ENCODE measurements at places on chromosomes 11 and 22.

DNA sequence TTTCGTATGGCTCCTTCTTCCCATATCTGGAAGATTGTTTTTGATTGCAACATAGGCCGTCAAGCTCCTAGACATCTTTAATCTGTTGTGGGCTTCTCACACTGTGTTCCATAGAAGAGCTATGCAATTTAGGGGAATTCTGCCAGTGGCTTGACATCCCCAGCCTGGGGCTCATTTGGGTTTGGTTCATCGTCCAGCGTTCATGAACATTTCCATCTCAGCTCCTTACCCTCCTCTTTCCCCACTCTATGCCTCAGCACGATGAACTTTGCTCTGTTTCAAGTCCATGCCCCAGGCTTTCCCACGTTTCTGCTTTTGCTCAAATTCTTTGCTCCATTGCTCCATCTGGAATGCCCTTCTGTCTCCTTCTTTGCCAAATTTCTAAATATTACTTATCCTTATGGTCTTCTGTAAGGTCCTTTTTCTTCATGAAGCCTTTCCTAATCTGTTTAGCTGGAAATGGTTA is 26.1 kb upstream of the CLMP start:
- no peak for DNase-seq

- DNase-seq = no peak
Measured at GRCh38 chr11:70005107-70005818, 72.9 kb upstream of the ANO1 start.

DNA sequence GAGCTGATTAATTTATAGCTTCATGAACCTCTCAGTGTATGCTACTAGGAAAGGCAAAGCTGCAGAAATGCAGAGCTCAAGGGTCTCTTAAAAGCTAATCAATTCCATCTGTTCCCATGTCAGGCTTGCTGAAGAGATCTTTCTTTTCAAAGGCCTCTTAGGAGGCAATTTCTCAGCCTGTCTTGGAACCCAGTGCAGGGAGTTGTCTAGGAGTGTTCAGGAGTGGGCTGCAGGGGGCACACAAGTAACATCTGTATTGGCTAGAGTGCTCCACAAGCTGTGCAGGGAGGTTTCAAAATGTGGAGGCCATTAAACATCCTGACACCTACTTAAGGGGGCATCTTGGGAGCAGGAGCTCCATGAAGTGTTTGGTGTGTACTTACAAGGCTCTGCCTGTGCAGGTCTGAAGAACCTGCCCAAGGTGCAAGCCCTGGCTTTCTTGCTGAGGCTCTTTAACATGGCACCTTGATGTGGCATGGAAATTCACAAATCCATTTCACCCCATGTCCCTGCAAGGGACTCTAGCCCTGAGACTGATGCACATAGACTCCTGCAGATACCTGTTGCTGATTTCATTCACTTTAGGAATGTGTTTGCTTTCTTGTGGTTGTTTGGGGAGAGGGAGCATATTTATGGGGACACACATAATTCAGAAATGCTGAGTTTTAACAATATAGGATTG is 134.7 kb downstream of the ME3 start:
- DNase-seq = no peak

DNA sequence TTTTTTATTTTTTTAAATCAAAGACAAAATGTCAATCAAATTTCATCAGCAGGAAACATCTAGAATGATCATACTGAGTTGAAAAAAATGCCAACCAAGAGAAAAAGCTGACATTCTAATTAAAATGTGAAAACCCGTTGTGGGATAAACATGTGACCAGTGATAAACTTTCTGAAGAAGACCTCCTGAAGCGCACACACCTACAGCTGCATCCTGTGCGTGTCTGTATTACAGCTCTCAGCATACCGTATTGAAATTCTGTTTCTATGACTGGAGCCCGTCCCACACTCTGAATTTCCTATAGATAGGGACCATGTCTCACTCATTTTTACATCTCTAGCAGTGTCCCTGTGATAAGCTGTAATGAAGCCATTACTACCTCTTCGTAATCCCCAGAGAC is 12.2 kb upstream of the NUP50 start:
- DNase-seq = no peak

DNA sequence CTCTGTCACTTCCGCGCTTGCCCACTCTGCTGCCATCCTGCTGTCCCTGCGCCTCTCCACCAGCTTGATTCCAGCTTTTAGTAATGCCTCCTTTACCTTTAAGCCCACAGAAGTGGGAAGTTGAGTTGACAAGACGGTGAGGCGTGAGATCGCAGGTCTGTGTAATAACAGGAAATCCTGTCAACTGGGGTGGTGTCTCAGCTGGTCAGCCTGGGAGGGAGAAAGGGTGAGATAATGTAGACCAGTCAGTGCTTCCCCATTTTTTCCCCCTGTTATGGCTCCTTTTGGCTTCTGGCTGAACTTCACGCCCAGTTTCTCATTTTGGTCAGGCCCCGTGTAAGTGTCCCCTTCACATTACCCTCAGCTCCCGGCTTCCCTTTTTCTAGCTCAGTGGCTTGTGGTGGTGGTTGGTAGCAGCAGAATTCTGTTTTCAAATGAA is 98.9 kb downstream of the TRAF6 start:
- no peak for DNase-seq

DNA sequence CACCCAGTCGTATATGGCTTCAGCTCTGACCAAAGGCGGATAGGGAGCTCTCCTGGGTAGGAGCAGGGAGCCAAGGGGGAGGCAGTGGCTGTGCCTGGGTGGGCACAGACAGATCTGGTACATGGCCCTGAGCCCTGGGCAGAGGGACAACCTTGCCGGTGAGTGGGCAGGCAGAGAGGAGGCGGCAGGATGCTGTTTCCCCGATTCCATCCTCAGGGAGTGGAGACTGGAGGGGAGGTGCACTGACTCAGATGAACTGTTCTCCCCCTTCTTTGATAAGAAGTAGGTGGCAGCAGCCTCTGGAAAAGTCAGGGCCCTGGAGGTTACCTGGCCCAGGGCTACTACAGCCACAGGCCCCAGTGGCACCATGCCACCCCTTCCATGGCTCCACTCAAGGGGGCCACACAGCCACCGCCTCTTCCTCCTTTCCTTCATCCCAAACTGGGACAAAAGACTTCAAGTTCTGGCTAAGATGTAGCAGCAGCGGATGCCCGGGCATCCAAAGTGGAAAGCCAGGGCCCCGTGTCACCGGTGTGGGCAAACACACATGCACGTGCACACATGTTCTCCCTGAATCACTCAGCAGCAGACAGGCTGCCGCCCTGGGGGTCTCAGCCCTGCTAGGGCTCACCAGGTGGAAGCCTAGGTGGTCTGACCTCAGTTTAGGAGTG is 13.4 kb downstream of the CXCR5 start:
- DNase-seq = no peak

DNA sequence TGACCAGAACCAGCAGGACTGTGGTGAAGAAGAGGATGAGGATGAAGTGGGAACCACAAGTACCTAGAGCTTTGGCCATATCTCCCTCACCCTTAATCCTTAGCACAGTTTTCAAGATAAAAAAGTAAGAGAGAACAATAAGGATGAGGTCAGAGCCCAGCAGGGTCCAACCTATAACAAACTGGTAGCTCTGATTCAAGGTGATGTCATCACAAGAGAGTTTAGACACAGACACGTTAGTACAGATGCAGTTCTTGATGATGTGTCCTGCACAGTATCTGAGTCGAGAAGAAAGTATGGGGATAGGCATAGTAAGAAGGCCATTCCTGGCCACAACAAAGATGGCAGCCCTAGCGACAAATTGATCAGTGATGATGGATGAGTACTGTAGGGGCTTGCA is 586 bp downstream of the OR56A5 start:
- DNase-seq = no peak

- DNase-seq = peak; percentile 48
Measured at GRCh38 chr11:117037279-117037974, 60.8 kb downstream of the SIK3 start.

DNA sequence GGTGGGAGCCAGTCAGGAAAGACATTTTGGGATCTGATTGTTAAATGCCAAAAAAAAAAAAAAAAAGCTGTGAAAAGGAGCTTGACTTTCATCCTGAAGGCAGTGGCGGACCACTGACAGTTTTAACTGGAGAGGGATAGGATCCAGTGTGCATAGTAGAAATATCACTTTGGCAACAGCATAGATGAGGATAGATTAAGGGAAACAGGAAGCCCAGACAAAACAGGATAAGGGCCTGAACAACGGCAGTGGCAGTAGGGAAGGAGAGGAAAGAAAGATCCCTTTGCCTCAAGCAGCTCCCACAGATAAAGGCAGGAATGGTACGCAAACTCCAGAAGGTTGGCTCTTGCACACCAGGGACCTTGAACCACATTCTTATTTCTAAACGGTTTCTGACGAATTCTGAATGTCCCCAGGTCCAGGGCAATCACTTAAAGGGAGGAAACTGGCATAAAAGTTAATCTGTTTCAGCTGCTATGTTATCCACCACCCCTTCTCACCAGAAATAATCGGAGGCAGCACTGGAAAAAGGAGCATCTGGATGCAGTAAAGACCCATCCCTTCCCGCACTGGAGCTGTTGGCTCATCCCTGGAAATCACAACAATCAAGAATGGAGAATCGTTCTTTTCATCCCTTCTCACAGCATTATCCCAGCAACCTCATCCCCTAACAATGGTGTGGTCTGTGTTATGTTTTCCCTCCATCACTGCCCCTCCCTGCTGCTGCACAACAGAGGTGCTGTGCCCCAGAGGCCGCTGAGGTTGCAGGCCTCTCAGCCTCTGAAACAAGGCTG is 99.1 kb downstream of the GAB2 start:
- peak; percentile 81 for DNase-seq

DNA sequence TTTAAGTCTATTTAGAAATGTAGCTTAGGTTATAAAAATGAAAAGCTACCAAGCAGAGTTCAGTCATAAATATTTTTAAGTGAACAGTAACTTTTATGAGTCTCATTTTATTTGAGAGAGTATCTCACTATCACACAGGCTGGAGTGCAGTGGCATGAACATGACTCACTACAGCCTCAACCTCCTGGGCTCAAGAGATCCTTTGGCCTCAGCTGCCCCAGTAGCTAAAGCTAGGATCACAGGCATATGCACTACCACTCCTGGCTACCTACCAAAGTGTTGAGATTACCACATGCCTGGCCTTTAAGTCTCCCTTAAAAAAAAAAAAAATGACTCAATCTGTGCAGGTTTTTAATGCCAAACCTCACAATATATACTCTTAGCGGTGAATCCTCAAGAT is 34.7 kb upstream of the CLNS1A start:
- DNase-seq = no peak

- no peak for DNase-seq
Measured at GRCh38 chr11:1565173-1565903, 6.7 kb downstream of the DUSP8 start.

DNA sequence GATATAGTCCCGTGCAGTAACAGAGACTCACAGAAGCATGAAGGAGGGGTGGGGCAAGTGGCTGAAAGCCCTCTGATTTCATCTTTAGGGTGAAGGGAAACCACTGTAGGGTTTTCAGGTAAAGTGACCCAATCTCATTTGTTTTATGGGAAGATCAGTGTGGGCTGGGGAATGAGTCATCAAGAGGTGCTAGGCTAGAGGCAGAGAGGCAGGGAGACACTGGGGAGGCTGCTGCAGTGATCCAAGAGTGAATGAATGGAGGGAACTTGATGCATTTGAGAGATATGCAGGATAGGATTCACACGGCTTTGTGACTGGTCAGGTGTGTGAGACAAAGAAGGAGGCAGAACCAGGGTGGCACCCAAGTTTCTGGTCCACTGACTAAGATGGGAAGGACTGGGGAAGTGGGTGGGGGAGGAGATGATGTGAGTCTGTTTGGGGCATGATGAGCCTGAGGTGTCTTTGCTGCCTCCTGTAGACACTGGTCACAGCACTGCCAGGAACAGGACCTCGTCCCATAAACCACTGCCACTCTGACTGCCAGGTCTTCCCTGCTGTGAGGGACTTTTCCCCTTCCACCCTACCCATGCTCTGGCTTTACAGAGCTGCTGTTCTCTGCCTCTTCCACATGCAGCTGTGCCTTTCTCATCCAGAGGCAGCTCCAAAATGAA is 239.0 kb downstream of the TENM4 start:
- DNase-seq = no peak

GRCh38 chr11:90722552-90723190 is 499.8 kb upstream of the CHORDC1 start:
- no peak for DNase-seq

- DNase-seq = no peak
Measured at GRCh38 chr22:30267382-30268302, 991 bp upstream of the OSM start.

DNA sequence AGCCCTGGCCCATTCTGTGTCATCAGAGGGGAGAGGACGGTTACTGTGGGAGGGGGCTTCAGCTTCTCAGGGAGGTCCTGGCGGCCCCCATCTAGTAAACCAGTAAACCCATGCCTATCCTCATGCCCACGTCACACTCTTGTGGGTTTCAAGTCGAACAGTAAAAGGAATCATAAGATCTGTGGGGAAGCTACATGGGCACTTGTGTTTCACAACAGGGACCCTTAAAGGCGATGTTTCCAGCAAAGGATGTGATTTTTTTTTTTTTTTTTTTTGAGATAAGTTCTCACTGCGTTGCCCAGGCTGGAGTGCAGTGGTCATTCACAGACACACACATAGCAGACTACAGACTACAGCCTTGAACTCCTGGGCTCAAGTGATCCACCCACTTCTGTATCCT is 9.2 kb upstream of the PARVG start:
- no peak for DNase-seq

DNA sequence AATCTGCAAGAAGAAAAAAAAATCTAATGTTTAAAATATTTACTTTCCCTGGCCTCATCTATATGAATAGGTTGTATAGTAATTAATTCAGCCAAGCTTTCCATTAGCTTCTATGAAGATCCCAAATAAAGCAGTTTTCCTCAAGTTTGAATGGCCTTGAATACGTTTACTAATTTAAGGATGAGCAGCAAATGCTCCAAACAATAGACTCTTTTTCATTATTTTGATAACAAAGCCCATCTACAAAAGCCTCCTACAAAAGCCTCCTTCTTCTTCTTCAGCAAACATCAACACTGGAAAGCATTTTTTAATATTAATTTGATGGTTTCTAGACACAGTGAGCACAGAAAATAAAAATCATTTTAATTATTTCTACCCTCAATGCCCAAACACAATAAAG is 1130.3 kb upstream of the CNTN5 start:
- DNase-seq = peak; percentile 71

DNA sequence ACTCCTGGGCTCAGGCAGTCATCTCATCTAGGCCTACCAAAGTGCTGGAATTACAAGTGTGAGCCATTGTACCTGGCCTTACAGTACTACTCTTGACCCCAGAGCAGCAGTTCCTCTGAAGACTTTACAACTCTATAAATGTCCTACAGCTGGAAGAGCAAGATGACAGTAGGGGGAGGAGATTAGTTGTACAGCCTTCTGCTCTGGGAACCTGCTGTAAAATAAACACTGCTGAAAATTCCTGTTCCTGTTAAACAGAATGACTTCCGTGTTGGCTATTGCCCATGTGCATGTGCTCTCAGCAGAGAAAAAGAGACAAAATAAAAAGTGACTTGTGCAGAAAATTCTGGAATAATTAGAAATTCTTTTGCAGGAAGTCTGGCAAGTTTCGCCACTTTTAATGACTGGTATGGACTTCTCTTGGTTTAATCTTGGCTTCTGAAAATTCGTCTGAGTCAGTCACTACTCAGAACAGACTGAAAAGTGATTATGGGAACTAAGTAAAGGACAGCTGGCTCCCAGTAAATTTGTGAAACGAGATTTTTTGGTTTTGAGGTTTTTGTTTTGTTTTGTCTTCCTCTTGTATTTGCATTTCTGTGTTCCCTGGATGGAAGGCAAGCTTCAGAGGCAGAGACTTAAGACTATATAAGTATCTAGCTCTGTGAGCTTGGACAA is 955.7 kb downstream of the DLG2 start:
- no peak for DNase-seq

- DNase-seq = no peak
Measured at GRCh38 chr11:96228473-96228891, 114.5 kb downstream of the MAML2 start.

- no peak for DNase-seq
Measured at GRCh38 chr11:15704064-15704463, 589.3 kb downstream of the INSC start.

- DNase-seq = no peak
Measured at GRCh38 chr22:45462034-45462655, 40.5 kb upstream of the FBLN1 start.
